Right kidney (tissue), 9 donors: ENCODE measurements at places on chromosomes 6 and 20.

- no peak for DNase-seq
These were observed 221.9 kb upstream of the QKI start for GRCh38 chr6:163192591-163192990.

GRCh38 chr6:135030056-135030473 is 24.6 kb downstream of the HBS1L start:
- no peak for DNase-seq

DNA sequence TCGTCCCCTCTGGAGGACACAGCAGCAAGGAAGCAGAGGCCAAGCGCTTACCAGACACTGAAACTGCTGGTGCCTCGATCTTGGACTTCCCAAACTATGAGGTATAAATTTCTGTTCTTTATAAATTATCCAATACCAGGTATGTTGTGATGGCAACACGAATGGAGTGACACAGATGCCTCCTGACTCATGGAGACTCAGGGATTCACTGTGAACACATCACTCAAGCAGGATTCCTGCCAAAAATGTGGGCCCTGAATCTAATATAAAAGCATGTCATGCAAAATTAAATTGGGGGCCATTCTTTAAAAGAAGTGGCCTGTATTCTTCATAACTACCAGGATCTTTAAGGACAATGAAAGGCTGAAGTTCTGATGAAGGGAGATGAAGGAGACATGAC is 52.5 kb upstream of the SLC22A23 start:
- DNase-seq = no peak

DNA sequence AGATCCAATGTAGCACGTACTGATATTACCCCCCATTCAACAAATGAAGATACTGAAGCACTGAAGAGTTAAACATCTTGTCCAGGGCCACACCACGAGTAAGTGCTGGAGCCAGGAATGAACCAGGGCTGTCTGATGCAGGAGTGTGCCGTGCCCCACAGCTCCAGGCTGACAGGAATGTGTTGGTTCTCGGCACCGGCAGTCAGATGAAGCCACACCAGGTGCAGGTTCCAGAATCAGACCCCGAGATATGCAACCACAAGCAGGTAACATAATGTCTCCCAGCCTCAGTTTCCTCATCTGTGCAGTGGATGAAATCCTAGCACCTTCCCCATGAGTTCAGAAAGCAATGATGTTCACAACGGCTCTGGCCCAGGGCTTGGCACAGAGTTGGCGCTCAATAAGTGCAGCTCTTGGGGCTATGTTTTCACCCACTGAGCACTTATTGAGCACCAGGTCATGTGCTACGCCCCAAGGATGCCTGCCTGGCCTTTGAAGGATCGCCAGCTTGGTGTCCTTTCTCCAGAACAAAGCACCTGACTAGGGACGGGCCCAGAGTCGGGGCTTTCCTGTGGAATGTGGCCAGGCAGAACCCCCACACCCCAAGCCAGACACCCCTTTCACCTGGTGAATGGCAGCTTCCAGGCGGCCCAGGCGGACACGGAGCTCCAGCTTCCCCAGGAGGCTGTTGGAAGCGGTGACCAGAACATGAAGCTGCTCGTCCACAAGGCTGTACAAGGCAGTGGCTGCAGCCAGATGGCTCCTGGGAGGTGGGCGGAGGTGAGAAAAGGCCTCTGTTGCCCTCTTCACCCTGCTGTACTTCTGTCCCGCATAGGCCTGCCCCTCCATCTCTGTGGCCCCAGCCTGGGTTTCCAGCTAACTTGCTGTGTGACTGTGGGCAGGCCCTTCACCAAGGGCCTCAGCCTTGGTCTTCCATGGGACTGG is 41.3 kb downstream of the KIAA1755 start:
- DNase-seq = no peak

DNA sequence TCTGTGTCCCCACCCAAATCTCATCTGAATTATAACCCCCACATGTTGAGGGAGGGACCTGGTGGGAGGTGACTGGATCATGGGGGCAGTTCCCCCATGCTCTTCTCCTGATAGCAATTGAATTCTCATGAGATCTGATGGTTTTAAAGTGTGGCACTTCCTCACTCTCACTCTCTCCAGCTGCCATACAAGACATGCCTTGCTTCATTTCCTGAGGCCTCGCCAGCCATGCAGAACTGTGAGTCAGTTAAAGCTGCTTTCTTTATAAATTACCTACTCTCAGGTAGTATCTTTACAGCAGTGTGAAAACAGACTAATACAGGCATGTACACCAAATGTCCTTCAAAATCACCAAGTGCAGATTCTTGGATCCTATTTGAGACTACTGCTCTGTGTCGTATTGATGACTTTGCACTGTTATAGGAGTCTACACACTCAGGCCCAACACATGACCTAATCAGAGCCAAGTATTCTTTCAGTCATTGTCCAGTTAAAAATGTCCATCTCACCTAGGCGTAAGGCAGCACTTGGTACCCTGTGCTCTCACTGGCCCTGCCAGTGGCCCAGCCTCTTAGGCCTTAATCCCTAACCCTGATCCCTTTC is 52.8 kb upstream of the UST start:
- no peak for DNase-seq

GRCh38 chr20:32087070-32087469 is 22.4 kb upstream of the TM9SF4 start:
- DNase-seq = no peak

DNA sequence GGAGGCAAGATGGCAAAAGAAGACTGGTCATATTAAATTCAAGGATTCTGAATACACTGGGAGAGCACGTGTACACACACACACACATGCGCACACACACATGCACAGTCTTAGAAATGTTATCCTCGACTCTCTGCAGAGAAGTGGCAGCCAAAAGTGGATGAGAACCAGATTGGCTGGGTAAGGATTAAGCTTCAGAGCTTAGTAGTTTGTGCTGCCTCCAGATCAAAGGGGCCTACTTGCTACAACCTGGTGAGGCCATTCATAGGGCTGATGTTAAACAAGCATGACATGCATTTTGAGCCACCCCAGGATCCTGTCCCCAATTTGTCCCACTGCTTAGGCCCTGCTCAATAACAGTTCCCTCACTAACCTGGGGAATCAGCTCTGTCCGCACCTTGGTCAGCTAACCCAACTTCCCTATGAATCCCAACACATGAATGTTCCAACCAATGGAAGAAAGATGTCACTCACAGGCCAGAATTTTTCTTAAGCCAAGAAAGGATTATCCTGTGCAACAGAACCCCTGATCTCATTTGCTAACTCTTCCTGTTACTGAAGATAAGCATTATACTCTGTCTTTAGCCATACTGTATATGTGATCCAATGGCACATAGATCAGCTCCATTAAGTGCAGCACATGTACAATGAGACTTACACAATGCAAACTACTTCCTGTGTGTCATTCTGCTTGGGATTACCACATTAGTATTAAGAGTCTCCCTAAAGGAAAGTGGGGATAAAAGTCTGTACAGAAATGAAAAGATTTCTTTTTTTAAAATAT is 31.0 kb downstream of the TOMM6 start:
- no peak for DNase-seq

DNA sequence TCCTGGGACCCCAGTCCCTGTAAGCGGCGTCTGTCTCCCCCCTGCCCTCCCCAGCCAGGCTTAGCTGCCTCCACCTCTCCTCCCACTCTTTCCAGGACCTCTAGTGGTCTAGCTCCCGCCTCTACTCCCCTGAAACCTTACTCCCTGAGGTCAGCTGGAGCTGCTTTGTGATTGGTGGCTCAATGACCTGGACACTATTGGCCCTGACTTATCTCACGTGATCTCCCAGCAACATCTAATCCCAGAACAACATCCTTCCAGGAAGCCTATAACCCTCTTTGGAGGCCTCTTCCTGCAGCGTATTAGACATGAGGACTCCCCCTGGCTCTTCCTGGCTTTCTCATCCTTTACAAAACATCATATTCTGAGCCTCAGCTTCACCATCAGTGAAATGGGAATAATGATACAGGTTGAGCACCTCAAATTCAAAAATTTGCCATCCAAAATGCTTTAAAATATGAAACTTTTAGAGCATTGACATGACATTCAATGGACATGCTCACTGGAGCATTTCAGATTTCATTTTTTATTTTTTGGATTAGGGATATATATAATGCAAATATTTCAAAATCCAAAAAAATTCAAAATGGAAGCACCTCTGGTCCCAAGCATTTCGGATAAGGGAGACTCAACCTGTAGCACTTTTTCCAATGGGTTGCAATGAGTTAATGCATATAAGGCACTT is 16.3 kb upstream of the SRC start:
- DNase-seq = no peak

DNA sequence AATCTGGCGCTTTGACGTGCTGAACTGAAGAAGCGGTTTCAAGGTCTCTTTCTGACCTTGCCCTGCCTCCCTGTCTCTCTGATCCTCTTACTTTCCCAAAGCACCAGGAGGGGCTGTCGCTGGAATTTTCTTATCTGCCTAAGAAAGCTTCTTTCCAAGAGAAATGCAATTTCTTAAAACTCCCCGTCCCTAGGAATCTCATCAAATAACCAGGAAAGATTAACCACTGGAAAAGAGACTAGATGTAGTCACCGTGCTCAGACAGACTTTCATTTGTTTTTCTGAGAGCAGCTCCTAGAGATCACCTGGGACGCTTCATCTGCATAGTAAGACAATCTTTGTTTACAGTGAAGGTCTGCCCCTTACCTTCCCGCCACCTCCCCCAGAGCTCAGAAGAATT is 38.6 kb downstream of the PDYN start:
- DNase-seq = no peak

DNA sequence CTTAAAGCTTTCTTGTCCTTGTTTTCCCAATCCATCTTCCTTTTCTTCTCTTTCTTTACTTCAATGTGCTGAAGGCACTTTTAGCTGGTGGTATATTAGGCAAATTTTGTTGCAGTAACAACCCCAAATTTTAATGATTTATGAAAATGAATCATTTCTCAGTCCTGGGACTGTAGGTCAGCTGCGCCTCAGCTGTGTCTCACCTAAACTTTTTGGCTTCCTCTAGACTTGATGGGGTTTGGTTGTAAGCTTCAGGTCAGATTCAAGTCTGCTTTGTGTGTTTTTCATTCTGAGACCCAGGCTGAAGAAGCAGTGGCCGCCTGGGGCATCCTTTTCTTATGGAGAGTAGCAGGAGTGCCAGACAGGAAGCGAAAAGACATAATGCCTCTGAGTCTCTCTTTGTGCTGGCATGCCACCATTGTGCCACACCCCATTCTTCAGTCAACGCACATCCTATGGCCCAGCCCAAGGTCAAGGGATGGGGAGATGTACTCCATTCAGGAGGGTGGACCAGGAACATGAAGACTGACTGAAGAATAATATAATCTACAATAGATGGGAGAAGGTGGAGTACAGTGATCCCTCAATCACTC is 28.9 kb upstream of the CD83 start:
- DNase-seq = no peak

DNA sequence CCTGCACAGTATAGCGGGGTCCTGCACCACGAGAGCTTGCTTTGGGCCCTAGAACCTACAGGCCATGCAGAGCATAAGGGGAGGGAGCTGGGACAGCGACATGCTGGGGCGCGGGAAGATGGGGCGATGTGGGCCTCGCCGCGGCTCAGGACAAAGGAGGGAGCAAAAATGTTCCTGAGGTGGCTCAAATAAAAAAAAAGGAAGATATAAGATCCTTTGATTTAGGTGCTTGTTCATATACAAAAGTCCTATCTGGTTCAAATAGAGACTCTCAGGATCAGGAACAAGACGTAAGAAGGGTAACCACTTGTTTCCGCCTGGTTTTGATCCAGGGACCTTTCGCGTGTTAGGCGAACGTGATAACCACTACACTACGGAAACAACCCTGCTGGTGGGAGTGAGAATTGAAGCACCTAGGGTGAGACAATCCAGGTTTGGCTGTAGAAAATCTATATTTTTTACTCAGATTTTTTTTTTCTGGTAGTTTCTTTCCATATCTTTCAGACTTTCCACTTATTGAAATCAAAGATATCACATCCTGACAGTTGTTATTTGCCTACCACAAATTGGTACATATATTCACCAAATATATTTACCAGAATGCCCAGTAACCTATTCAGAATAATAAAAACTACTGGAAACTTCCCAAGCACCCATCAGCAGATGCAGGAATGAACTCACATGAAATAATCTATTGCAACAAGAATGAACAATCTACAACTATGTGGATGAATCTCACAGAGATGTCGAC is 177.9 kb upstream of the ZNF184 start:
- DNase-seq = peak; percentile 7

GRCh38 chr6:118618676-118619377 is 32.6 kb downstream of the CEP85L start:
- peak; percentile 30 for DNase-seq

GRCh38 chr20:33169176-33169794 is 1.3 kb downstream of the BPIFA2 start:
- no peak for DNase-seq

GRCh38 chr6:142881761-142882160 is 63.2 kb downstream of the HIVEP2 start:
- no peak for DNase-seq

GRCh38 chr6:20575704-20576451 is 41.6 kb downstream of the CDKAL1 start:
- no peak for DNase-seq

- no peak for DNase-seq
These were observed 109.0 kb downstream of the SULF2 start for GRCh38 chr20:47676219-47676721.

GRCh38 chr6:161225681-161226008 is 48.2 kb downstream of the AGPAT4 start:
- no peak for DNase-seq
